ENCODE measurements at places on chromosomes 1 and 21.

- no peak for DNase-seq
Observed at GRCh38 chr1:113692342-113692741, 66.9 kb downstream of the PHTF1 start.

DNA sequence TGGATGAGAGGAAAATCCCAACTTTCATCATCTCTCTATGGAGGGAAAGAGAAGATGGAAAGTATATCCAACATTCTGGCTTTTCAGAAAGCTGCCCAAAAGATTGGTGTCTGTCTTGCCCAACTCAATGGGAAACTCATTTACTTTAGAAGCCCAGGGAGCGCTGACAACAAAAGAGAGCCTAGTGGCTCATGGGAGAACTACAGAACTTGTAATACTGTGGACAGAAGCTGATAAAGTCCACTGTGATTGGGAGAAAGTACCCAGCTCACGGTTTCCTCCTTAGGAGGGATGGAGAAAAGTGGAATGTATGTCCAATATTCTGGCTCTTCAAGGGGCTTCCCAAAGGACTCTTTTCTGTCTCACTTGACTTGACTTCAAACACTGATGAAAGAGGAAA, 66.0 kb downstream of the RGS21 start:
- DNase-seq = no peak

DNA sequence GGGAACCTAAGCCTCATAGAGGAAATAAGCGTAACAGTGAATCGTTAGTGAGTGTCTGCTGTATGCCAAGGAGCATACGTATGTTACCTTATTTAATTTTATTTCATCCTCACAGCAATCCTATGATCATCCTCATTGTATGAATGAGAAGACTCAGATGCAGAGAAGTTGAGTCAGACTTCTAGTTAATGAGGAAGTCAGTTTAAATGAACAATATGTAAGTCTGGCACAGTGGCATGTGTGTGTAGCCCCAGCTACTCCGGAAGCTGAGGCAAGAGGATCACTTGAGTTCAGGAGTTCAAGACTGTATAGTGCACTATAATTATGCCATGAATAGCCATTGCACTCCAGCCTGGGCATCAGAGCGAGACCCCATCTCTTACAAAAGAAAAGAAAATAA, 148.0 kb downstream of the ZZZ3 start:
- peak; percentile 76 for DNase-seq

DNA sequence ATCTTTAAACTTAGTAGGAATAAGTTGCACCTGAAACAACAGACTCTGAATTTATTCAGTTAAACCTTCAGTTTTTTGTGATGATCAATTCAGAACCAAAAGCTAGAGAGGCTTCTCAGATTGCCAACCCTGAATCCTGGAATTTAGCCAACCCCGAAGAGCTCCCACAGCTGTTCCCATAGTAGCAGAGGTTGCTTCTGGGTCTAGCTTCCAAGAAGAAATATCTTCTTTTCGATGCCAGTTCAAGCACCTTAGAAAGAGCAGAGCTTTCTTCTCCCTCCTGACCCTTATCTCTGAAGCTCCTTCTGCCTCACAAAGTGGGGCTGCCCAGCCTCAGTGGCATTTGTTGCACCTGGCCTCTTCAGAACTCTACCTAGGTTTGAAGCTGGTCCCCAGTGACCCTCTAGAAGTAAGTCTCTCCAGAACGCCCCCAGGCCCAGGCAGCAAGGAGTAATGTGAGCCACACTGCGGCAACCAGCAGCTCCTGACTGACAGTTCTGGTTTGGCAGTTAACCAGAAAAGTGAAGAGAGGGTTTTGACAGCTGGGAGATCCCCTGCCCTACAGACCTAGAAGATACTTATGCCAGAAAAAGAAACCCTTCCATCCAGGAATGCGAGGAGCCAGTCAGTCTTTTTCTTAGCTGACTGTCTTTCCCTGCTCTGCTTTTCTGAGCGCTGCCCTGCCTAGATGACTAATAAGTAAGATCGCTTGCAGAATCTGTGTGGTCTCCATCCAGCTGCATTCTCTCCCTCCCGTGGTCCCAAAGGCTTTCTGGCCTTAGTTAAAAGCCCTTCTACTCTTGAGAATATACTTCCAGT, 165.9 kb downstream of the ADGRL4 start:
- peak; percentile 92 for DNase-seq

GRCh38 chr1:188006354-188006753, 1177.6 kb downstream of the PLA2G4A start:
- no peak for DNase-seq

- DNase-seq = peak; percentile 38
Observed at GRCh38 chr21:39175154-39175553, 8.1 kb downstream of the PSMG1 start.

GRCh38 chr1:223824712-223825111, 21.0 kb downstream of the TP53BP2 start:
- DNase-seq = no peak

- no peak for DNase-seq
Observed at GRCh38 chr21:42369821-42370220, 3.5 kb upstream of the TFF1 start.

- DNase-seq = no peak
Observed at GRCh38 chr21:37475186-37475868, 108.8 kb downstream of the DYRK1A start.

DNA sequence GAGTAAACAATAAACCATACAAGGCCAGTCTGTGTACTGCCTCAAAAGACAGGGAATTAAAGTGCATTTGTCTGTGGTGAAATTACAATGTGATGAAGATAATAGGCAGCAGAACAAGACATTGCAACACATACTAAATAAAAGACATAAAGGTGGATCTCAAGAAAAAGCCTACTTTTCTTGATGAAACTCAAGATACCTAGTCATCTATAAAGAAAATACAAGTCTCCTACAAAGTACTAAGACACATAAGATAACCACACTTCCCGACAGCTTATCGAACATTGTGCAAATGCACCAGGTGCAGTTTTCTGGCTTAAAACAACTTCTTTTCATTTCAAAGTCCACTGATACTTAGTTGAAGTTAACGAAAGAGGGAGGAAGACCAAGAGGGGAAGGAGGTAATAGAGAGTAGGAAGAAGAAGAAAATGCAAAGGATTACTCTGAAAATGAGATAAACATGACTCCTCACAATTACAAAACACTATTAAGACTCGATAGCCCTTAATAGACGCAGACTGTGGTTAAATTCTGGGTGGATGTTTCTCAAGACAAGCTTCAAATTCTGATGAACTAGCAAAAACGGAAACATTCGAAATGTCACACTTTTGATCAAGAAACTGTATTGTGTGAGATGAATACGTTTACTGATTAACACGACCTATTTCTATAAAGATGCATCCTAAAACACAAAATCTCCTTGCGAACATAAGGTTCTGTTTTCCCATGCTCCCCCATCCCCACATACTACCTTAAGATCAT, 2.0 kb downstream of the HNRNPR start:
- DNase-seq = no peak

- no peak for DNase-seq
Observed at GRCh38 chr1:244920911-244921761, 56.8 kb upstream of the HNRNPU start.

GRCh38 chr1:38064197-38064903, 17.8 kb upstream of the POU3F1 start:
- DNase-seq = peak; percentile 92

GRCh38 chr21:25559746-25560145, 47.5 kb downstream of the MRPL39 start:
- no peak for DNase-seq

- peak; percentile 23 for DNase-seq
Observed at GRCh38 chr1:244653439-244654107, 647 bp downstream of the DESI2 start.

DNA sequence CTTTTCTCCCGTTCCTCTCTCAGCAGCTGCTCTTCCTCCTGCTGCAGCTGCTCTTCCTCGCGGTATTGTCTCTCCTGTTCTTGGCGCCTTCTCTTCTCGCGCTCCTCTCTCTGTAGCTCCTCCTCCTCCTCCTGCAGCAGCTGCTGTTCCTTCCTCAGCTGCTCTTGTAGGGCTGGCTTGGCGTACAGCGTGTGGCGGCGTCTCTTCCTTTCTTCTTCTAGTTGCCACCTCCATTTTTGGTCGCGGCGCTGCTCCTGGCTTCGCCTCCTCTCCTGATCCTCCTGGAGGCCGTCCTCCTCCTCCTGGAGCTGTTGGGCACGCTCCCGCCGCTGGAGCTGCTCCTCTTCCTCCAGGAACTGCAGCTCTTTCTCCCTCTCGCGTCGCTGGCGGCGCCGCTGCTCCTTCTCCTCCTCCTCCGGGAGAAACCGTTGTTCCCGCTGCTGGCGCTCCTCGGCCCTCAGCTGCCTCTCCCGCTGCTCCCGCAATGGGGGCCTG, 4.8 kb downstream of the TCHH start:
- peak; percentile 55 for DNase-seq

DNA sequence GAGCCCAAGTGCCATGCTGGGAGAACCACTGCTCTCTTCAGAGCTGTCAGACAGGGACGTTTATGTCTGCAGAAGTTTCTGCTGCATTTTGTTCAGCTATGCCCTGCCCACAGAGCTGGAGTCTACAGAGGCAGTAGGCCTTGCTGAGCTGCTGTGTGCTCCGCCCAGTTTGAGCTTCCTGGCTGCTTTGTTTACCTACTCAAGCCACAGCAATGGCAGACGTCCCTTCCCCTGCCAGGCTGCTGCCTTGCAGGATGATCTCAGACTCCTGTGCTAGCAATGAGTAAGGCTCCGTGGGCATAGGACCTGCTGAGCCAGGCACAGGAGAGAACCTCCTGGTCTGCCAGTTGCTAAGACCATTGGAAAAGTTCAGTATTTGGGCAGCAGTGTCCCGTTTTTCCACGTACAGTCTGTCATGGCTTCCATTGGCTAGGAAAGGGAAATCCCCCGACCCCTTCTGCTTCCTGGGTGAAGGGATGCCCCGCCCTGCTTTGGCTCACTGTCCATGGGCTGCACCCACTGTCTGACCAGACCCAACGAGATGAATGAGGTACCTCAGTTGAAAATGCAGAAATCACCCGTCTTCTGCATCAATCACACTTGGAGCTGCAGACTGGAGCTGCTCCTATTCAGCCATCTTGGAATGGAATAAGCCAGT, 31.9 kb downstream of the CYP4B1 start:
- DNase-seq = no peak

GRCh38 chr1:217333939-217334338, 297.0 kb downstream of the GPATCH2 start:
- peak; percentile 26 for DNase-seq

GRCh38 chr1:176566004-176566975, 103.3 kb downstream of the PAPPA2 start:
- peak; percentile 25 for DNase-seq

DNA sequence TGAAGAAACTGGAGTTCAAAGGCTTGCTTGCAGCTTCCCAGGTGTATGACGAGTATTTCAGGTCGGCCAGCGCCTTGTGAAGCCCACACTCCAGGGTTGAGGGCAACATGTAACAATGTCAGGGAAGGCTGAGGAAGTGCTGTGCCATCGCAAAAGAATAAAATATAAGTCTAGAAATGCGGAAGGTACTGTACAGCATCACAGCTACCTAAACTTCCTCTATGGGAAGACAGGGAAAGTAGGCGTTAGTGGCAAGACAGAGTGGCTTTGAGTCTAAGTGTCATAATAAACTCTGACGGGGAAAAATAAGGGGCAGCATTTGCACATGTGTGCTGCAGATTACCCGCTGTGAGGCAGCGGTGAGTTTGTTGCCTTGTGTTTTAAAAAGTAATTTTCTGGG, 28.9 kb downstream of the DOP1B start:
- no peak for DNase-seq

GRCh38 chr1:67535474-67535873, 105.3 kb upstream of the SERBP1 start:
- DNase-seq = peak; percentile 75

DNA sequence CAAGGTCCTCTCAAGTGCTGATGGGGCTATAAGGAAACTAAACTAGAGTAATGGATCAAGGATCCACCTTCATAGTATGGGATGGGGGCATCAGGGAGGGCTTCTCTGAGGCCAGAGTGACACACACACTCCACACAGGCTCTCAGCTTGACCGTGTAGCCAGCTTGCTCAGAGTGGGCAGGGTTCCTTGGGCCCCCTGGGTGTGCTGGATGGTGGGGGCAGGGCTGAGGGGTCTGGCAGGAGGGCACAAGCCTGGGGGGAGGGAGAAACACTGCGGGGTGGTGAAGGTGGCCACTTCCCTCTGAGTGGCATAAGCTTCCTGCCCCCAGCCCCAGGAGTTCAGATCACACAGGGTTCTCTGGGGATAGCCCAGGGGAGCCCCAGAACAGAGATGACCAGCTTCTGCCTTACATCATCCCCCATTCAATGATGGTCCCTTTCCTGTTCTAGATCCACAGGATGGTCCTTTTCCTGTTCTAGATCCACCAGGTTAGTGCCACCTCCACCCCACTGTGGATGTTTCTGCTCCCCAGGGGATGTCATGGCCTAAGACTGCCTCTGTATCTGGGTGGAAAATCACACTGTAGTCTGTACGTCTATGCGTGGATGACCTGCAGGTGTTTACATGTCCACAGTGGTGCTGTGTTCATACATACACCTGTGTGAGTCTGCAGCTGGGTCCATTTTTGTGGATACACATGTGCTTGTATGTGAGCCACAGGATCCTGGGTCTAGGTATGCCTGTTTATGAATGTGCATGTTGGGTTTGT, 525.0 kb downstream of the PTPRU start:
- no peak for DNase-seq

- no peak for DNase-seq
Observed at GRCh38 chr1:109134423-109134822, 20.5 kb downstream of the ELAPOR1 start.

GRCh38 chr1:223393275-223394214, at the start of gene CCDC185:
TSS of gene CCDC185 (plus strand) at chr1:223393415. CDS start at chr1:223393476, 61 bp downstream.
- no peak for DNase-seq

GRCh38 chr1:39695016-39695415, 3.8 kb upstream of the HPCAL4 start:
- no peak for DNase-seq

- no peak for DNase-seq
Observed at GRCh38 chr1:47616036-47616435, 178.2 kb downstream of the FOXD2 start.

- no peak for DNase-seq
Observed at GRCh38 chr1:205316161-205316566, 5.4 kb downstream of the NUAK2 start.

GRCh38 chr1:6959491-6959890, 174.2 kb downstream of the CAMTA1 start:
- DNase-seq = no peak

DNA sequence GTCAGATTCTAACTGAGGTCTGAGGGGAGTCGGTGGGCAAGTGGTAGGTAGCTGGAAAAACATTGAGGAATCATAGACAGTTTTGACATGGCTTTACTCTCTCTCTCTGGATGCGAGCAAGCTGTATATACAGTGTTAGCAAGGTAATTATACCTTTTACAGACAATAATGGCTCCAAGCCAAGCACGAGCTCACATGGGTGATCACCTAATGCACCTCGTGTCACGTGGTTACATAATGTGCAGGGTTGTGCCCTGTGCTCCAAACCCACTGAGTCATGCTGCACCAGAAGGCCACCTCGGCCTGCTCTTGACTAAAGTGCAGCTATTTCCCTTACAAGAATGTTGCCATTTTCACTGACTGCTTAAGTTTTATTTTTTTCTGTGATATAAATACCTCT, 7.6 kb upstream of the CLCA2 start:
- DNase-seq = no peak
